ENCODE measurements at places on chromosomes 16 and 17.

DNA sequence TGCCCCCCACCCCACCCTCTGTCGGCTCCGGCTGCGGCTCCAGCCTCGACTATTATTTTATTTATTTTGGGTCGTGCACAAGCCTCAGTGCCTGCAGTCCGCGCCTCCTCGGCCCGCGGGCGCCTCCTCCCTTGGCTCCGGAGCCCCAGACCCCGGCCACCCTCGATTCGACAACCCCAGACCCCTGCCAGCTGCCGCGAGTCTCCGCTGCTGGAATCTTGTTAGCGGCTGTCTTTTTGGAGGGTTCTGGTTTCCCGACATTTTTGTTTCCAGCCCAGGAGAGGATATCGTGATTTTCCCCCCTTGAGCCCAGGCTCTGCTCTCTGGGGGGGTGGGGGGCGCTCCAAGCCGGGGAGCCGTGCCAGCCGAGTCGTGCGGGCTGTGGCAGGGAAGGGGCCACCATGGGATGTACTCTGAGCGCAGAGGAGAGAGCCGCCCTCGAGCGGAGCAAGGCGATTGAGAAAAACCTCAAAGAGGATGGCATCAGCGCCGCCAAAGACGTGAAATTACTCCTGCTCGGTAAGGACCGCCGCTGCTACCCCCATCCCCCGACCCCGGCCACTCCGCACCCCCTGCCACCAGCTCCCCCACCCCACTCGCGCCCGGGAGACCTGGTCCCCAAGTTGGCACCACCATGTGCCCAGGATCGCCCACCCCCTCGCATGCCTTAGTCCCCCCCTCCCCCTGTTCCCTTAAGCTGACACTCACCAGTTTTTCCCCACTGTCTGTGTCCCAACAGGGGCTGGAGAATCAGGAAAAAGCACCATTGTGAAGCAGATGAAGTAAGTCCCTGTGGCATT, 746 bp downstream of the GNAO1 start:
- no peak for DNase-seq

GRCh38 chr17:5286846-5287245, 4.8 kb downstream of the RABEP1 start:
- DNase-seq = no peak

GRCh38 chr17:49450735-49451134, 36.1 kb upstream of the PHB1 start:
- DNase-seq = peak; percentile 58

DNA sequence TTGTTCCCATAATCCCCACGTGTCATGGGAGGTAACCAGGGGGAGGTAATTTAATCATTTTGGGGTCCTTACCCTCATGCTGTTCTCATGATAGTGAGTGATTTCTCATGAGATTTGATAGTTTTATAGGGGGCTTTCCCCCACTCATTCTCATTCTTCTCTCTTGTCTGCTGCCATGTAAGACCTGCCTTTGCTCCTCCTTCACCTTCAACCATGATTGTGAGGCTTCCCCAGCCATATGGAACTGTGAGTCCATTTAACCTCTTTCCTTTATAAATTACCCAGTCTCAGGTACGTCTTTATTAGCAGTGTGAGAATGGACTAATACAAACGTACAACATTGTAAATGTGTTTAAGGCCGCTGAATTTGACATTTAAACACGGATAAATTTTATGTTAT, 35.5 kb upstream of the APOH start:
- no peak for DNase-seq

DNA sequence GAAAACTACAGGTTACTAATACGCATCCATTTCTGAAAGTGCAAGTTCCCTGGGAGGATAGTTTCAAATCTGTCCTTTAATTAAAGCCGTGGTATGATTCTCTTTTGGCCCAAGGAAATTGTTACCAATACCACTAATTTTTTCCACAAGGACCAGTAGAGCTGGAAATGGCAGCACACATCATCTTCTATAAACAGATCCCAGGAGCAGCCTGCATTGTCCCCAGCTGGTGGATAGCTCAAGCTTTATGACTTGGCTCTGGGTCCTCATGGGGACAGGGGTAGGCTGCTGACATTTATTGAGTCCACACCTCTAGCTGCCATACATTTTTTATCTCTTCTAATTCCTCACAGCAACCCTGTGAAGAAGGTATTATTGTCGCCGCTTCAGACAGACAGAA, 35.8 kb upstream of the BHLHA9 start:
- no peak for DNase-seq
